B cell (primary cell): ENCODE measurements at places on chromosomes 1 and 21.

GRCh38 chr1:110337704-110338308, 1.4 kb upstream of the RBM15 start:
- peaks cover 22% of the 10 kb centered on the region for H3K36me3 ChIP-seq
- peaks cover 32% of the 10 kb centered on the region for H3K4me1 ChIP-seq
- H3K27ac ChIP-seq, result peak overlapping the region; percentile 95
- H3K4me3 ChIP-seq, result peak overlapping the region; percentile 94

DNA sequence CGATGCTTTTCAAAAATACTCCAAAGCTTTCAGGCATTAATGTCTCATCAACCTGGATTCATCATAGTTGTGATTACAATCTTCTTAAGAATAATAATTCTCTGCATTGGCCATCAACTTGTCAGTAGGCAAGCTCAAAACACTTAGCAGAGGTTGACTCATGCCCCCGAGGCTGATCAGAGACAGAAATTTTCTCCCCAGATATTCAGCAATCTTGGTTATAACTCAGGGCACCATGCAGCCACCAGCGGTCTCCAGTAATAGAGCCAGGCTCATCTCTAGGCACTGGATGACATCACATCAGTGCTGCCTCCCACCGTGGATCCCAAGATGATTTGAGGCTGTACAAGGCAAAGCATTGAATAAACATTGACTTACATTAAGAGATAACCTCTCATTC, 14.3 kb upstream of the IFFO2 start:
- DNase-seq, result no peak
- H3K4me1 ChIP-seq, result no peaks in the 10 kb centered on the region
- no peak overlapping the region for H3K27ac ChIP-seq
- H3K4me3 ChIP-seq, result no peak overlapping the region
- no peaks in the 10 kb centered on the region for H3K36me3 ChIP-seq

GRCh38 chr21:35333831-35334618, 284.9 kb upstream of the RUNX1 start:
- DNase-seq, result no peak
- no peaks in the 10 kb centered on the region for H3K27me3 ChIP-seq
- H3K4me1 ChIP-seq, result no peaks in the 10 kb centered on the region
- no peak overlapping the region for H3K27ac ChIP-seq

DNA sequence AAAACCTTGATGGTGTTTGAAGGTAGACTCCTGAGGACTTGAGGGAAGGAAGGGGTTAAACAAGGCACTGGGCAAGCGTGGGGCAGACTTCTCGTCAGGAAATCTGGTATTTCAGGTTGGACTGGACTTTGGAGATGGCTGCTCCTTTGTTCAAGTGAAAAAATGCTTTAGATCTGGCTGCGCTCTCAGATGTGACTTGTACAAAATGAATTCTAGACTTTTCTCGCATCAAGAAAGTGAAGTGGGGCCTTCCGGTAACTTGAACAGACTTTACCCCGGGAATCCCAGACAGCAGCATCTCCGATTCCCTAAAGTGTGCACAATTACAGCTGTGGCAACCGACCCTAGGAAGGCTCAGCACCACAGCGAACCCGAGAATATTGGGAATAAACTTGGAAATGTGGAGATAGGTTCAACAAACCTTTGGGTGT, 44.3 kb upstream of the ERRFI1 start:
- DNase-seq, result no peak
- H3K4me1 ChIP-seq, result no peaks in the 10 kb centered on the region

DNA sequence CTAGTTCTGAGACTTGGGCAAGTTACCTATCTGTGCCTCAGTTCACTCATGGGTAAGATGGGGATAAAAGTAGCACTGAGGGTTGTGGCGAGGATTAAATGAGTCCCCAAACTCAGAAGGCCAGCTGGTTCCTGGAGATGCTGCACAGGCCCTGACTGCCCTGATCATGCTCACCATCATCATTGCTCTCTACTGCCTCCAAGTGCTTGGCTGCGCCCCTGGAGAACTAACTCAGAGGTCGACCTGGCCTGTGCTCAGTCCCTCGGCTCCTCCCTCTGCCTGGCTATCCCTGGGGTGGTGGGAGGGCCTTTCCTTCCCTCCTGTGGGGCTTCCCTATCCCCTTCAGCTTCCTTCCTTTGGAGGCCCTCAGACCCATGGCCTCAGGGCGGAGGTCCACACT, 5.6 kb downstream of the SLC5A9 start:
- no peak overlapping the region for H3K4me3 ChIP-seq
- H3K36me3 ChIP-seq, result no peaks in the 10 kb centered on the region
- H3K4me1 ChIP-seq, result peaks cover 17% of the 10 kb centered on the region
- DNase-seq, result no peak

DNA sequence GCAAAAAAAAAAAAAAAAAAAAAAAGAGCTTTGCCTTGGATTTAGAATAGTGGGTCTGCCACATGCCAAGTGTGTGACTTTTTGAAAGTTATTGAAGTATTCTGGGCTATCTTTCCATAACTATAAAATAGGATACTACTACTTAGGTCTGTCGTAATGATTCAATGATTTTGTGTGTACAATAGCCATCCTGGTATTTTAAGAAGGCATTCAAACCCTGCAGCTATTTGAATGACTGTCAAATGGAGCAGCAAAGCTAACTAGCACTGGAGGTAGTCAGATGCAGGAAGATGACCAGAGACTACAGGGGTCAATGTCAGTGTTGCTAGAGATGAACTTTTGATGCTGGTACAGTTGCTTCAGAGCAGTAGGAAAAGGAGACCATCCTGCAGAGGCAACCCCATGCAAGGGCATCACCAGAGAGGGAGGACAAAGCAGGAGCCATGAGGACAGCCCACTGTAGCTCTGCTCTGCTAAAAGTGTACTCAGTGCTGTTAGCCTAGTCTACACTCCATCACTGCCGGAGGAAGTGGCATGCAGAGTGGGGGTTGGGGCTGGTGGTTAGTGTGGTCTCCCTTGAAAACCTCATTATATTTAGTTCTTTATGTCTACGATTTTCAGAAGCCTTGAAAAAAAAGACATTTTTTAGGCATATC, 29.0 kb downstream of the DUSP10 start:
- H3K36me3 ChIP-seq, result peaks cover 3% of the 10 kb centered on the region
- DNase-seq, result peak; percentile 67
- no peak overlapping the region for H3K27ac ChIP-seq
- no peaks in the 10 kb centered on the region for H3K27me3 ChIP-seq

- no peak overlapping the region for H3K27ac ChIP-seq
- peaks cover 3% of the 10 kb centered on the region for H3K4me1 ChIP-seq
- no peak for DNase-seq
- no peaks in the 10 kb centered on the region for H3K27me3 ChIP-seq
- H3K4me3 ChIP-seq, result no peak overlapping the region
These were observed 13.4 kb upstream of the SVBP start for GRCh38 chr1:42830631-42831030.
